ENCODE measurements at places on chromosomes 12 and 14. TPM values are rescaled to one million over a fixed set of nuclear protein-coding genes. Genes with fewer than 3 reads are reported as not detected.

SLC25A47 gene
- not detected for total RNA-seq

TSPAN19 gene
- 2.1 TPM for total RNA-seq

DDX55 gene
- 31.4 TPM for total RNA-seq

PPP1R36 gene
- 2.4 TPM for total RNA-seq

RIMBP2 gene
- 92.9 TPM for total RNA-seq

OVCH1 gene
- total RNA-seq = 1.8 TPM

KERA gene
- not detected for total RNA-seq

DNA sequence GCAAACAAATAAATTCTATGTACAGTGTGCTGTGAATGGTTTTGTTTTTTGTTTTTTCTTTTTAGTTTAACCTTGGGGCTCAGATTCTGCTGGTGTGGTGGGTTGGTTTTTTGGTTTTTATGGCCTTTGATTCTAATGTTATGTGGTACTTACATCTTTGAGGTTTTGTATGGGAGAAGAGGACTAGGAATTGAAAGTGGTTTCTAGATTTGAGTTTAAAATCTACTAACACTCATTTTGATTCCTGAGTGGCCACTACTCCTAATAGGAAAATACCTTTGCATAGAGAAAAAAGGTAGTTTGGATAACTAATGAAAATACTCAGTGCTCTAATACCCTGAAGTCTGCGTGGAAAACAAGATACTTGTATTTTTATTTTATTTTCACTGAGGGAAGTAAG is 137.7 kb downstream of the MON2 start:
- DNase-seq = no peak

- DNase-seq = no peak
These were observed 5.5 kb downstream of the FBXO34 start for GRCh38 chr14:55276736-55277135.

DNA sequence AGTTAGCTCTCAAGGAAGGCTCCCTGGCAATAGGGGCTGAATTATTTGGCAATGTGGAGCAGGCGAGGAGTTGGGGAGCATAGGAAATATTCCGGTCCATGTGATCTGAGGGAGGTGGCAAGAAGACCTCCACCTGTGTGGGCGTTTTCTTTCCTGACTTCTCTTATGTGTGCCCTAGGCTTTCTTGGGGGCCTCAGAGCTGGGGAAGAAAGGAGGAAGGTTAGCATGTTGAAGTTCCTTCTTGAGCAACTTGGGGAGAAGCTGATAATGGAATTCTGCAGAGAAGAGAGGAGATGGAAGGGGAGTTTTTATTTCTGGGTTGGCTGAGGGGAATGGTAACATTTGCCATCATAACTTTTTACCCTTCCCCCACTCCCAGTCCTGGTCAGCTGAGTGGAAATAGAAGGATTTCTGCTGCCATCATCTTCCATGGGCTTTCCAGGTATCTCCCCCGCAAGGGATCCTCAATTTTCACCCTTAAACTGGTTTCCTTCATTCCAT is 1.2 kb downstream of the DTX3 start:
- DNase-seq = no peak

GRCh38 chr12:110316861-110317260 is 35.8 kb downstream of the ATP2A2 start:
- DNase-seq = no peak

DNA sequence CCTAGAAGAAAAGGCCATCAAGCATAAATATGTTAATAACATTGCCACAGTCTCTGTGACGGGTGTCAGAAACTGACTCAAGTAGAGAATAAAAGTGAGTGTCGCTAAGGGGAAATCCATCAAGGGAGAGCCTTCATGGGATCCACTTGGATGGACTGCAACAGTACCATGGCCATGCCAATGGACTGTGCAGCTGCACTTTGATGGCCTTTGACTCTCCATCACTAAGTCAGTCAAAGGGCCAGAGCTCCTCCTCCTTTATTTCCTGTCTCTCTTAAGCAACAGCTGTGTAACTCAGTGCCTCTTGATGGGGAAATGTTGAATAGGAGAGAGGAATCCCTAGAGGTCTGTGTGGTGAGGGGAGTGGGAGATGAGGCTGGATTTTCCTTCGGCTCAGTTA is 335.2 kb downstream of the BMP4 start:
- no peak for DNase-seq

GRCh38 chr12:7935590-7936581 is at the start of gene SLC2A3:
Gene SLC2A3, minus strand, starts transcription at chr12:7936187. Its CDS starts 153 bp downstream, at chr12:7936034.
- no peak for DNase-seq

DNA sequence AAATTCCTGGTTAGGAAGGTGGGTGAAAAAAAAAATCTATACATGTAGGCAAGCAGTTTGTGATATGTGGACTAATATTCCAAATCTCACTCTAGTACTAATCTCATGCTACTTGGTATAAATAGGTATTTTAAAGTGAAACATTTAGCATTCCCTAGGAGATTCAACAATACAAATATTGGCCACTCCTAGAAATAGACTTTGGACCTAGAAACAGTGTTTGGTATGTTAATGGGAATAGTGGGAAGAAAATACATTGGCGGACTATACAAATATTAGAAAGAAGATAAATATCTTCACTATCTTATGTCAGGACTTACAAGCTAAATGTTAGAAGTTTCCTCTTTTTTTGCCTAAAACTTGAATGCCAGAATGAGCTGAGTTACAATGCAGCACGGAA is 28.2 kb downstream of the HIGD1C start:
- DNase-seq = no peak

GRCh38 chr12:130880411-130880885 is 8.6 kb downstream of the RAN start:
- DNase-seq = no peak

DNA sequence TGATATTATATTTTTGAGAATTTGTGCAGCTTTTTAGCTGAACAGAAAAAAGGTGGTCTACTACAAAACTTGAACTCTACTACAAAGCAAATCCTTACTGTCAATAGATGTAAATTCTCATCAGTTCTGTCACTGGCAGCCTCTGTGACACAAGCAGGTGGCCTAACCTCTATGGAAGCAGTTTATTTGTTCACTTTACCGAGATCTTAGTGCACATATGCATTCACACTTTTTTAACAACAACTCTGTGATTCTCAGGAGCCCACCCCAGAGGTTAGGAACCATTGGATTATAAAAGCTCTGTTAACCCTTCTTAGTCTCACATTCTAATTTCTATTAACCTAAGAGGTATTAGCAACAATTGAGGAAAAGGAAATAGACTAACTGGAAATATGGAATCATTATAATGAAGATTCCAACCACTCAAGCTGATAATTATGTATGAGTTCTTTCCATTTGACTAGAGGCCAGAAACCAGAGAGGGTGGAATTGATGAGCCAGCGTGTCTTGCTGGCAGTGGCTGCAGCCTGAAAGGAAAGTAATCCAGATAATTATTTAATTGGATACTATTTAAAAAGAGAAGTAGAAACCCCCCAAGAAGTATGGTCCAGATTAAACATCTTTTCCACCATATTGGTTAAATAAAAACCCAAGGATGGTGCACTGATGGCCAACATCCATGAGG is 451.1 kb downstream of the TMEM117 start:
- no peak for DNase-seq

DNA sequence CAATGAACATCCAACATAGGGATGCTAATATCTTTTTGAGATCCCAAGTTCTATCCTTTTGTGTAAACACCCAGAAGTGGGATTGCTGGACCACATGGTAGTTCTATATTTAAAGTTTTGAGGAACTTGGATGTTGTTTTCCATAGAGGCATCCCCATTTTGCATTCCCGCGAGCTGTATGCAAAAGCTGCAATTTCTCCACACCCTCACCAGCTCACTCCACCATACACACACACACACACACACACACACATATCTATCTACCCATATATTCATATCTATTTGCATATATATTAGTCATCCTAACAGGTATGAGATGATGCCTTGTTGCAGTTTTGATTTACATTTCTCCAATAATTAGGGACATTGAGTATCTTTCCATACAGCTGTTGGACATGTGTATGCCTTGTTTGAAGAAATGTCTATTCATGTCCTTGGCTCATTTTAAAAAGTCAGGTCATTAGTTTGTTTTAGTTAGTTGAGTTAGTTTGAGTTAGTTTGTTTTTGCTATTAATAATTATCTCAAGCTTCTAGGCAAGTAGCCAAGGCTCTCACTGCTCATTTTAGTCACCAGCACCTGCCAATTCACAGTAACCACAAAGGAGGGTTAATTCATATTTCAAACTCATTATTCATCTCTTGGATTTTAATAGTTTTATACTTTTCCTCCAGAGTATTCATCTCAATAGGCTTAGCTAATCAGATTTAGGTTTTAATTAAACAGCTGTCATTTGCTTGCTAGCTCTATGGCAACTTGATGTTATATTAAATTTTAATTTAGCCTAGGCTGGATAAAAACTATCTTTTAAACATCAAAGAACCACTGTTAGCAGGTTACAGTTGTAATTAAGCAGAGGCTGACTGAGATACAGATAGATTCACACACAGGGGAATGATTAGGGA is 1435.9 kb upstream of the TMEM132C start:
- DNase-seq = no peak
